ENCODE measurements at places on chromosomes 16 and 17.

DNA sequence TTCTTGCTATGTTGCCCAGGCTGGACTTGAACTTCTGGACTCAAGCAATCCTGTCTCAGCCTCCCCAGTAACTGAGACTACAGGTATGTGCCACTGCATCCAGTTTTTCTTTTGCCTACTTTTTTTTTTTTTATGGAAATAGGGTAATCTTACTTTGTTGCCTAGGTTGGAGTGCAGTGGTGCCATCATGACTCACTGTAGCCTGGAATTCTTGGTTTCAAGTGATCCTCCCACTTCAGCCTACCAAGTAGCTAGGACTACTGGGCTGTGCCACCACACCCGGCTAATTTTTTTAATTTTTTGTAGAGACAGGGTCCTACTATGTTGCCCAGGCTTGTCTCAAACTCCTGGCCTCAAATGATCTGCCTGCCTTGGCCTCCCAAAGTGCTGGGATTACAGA lies 10.0 kb downstream of the LRRC36 start:
- DNase-seq = no peak

DNA sequence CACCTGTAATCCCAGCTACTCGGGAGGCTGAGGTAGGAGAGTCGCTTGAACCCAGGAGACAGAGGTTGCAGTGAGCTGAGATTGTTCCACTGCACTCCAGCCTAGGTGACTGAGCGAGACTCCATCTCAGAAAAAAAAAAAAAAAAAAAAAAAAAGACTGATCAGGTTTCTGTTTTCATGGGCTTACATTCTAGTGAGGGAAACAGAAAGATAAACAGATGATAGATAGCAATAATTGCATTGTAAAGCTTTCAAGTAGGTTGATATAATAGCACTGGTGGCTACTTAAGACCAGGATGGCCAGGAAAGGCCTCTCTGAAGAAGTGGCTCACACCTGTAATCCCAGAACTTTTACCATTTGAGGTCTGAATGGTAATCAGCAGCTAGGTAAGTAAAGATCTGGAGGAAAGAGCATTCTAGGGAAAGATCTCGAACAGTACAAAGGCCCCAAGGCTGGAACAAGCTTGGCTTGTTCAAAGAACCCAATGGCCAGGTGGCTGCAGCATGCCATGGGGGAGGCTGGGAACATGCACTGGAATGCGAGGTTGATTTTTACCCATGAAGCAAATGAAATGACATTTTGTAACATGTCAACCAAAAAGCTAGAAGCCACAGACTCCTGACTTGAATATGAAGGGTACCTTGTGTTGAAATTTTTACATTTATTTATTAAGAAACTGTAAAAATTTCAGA lies 108.3 kb upstream of the DHX40 start:
- DNase-seq = no peak

DNA sequence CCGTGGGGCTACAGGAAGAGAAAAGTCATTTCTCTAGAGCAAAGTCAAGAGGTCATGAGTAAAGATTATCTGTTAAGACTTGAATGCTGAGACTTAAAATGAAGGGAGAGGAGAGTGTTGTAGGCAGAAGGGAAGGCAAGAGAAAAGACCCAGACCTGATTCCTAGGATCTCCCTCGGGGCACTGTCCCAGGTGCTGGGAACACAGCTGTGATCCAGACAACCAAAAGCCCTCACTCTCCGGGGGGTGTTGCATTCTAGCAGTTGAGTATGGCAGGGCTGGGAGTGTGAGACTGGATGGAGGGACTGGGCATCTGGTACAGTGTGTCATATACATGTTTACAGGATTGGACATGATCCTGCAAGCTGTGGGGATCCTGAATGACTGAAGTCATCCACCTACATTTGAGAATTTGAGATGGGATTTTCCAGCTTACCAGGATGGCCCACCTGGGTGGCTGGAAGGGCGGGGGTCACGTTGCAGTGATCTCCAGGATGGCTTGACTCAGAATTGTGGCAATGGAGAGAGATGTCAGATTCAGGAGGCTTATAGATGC lies 29.1 kb downstream of the ARSG start:
- DNase-seq = no peak

GRCh38 chr16:14629612-14629918 lies 495 bp downstream of the PARN start:
- no peak for DNase-seq

DNA sequence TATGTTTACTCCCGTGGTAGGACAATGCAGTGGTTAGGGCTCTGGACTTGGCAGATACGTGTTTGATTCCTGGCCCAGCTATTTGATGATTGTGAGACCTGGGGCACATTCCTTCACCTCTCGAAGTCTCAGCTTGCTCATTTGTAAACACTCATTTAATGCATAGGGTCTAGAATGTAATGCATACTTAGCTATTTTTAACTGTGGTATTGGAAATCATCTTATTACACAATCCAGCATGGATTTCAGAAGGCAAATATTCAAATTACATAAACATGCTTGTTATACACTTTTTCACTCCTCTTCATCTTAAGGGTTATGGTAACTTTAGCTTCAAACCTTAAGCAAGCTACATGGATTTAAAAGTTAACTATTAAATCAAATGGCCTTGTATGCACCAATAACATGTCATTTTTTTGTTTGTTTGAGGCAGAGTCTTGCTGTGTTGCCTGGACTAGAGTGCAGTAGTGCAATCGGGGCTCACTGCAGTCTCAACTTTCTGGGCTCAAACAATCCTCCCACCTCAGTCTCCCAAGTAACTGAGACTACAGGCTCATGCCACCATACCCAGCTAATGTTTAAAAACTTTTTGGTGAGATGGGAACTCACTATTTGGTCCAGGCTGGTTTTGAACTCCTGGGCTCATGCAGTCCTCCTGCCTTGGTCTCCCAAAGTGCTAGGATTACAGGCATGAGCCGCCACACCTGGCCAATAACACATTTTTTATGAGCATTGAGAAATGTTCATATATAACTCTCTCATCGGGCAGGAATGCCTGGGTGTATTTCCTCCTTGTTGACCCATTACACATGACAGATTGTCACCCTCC lies 52.5 kb downstream of the VAT1L start:
- DNase-seq = no peak

DNA sequence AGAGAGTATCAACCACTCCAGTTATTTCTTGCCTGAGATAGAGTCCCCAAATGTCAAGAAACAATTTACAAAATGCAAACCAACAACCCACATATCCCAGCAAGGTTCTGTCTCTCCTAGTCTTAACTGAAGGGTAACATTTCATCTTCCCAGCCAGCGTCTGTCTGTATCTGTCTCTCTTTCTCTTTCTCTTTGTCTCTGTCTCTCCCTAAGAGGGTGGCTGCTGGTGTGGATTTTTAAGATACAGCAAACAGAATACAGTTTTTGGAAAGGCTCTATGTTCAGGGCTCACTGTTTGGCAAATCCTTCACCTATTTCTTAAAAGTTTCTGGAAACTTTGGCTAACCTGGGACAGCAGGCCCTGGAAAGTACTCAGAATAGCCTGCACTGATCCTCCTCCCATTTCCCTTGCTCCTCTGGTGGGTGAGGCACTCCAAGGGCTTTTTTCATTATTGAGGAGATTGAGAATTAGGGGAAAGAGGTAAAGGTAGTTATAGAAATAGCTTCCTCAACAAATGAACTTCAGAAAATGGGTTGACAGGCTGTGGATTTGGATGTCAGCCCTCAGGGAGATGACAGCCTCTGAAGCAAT lies 6.2 kb downstream of the HOXB4 start:
- DNase-seq = no peak

DNA sequence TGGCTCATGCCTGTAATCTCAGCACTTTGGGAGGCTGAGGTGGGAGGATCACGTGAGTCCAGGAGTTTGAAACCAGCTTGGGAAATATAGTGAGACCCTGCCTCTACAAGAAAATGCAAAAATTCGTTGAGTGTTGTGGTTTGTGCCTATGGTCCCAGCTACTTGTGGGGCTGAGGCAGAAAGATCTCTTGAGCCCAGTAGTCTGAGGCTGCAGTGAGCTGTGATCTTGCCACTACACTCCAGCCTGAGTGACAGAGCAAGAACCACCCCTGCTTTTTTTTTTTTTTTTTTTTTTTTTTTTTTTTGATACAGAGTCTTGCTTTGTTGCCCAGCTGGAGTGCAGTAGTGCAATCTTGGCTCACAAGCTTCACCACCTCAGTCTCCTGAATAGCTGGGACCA lies 34.0 kb downstream of the ITGB3 start:
- DNase-seq = no peak

- no peak for DNase-seq
Measured at GRCh38 chr17:19304209-19304608, 58.3 kb downstream of the B9D1 start.

DNA sequence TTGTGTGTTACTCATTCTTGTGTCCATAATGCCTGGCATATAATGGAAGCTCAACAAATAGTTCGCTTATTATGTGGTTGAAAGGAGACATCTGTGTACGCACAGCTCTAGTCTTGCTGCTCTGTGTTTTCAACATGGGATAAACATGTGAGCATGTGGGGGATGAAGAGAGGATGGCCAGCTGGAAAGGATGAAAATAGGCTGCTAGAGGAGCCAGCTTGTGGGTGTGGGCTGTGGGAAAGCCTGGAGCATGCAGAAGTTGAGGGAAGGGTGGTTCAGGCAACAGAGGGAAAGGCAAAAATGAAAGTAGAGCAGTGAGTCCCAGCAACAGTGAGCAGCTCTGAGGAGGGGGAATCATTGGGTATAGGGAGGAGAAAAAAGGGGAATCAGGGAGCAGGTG lies 324.6 kb upstream of the CDH11 start:
- no peak for DNase-seq

- no peak for DNase-seq
Measured at GRCh38 chr16:61871837-61872777, 164.1 kb downstream of the CDH8 start.

DNA sequence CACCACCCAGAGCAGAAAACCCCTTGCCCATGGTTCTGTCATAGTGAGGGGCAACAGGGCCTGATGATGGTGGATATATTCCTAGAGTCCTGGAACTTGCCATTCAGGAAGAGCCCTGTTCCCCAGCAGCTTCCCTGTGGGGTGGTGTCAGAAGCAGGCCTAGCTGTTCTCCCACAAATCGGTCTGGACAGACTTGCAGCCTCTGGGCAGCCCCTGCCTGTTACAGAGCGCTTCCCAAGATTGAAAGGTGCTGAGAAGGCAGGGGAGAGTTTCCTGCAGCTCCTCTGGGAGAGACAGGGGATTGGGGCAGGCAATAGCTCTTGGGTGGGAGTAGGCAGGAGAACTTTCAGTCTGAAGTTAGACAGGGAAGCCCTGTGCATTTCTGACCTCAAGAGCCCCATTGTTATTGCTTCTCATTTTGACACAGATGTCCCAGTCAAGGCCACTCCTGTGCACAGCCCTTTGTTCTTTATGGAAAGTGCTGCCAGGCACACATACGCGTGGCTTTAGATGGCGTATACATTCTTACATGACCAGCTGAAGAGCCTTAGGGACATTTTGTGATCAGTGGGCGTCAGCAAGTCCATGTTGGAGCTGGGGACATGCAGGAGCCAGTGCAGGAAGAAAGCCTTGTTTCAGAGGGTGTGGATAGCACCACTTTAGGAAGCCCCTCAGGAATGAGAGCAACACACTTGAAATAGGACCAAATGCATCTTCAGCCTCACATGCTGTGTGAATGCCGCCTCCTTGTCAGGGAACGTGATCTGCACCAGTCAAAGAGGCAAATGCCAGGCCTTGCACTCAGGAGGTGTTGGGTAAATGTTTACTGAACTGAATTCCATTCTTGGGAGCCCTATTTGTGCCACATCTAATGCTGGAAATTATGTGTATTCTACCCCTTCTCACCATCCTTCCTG lies 67.5 kb downstream of the GNAO1 start:
- DNase-seq = no peak

DNA sequence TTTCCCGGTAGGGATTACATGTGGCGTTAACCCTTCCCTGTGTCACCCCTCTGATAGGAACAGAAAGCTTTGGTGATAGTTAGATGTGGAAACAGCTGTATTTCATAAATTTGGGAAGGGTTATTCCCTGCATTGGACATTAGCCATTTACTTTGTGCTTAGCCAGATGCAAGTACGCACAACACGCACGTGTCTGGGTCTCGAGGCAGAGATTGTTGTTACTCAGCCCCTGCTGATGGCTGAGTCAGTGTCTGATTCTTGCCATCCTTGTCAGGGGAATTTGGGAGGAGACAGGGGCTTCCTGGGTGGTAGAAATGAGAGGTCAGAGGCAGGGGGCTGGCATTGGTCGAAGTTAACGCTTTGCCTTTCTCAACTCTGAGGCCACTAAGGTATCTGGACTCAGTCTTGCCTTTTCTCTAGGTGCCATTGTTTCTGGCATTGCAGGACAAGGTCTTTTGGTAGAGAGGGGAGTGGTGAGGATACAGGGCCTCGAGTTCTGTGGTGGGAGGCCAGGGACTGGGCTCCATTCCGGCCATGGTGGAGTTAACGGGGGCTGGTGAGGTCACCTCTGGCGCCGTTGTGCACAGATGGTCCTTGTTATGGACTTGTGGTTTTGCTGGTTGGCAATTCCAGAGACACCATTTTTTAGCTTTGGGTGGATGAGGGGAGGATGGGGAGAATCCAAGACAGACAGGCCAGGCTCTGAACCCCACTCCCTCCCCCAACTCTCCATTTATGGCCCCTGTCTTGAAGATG lies 8.2 kb downstream of the MMP2 start:
- peak; percentile 69 for DNase-seq

- DNase-seq = no peak
Measured at GRCh38 chr17:39928858-39929645, 1.5 kb downstream of the LRRC3C start.

DNA sequence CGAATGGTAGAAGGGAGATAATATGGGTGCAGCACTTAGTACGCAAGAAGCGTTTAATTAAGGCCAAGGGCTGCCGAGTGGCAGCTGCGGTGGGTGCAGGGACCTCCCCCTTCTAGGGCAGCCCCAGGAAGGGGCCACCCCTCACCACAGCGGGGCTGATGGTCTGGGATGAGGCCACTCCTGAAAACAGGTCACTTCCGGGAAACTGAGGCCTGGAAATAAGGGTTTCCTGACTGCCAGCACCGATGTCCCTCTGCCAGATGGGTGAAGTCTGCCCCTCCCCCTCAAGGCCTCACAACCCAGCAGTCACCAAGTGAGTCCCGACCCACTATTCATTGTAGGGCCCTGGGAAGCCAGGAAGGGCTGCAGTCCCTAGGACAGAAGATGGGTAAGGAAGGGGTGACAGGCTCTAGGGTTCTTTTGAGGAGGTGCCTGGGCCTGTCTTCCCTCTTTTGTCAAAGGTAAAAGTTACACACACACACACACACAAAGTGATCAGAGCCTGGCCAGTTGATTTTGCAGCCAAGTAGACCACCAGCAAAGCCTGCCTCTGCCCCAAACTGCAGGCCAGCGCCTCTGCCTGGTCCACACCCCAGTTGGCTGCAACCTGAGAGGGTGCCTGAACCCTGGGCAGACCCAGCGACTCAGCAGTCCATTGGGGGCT lies 12.5 kb downstream of the SREBF1 start:
- DNase-seq = no peak

GRCh38 chr16:13300066-13300840 lies 398.9 kb downstream of the SHISA9 start:
- DNase-seq = no peak

- no peak for DNase-seq
Measured at GRCh38 chr17:63780928-63781327, 7.0 kb downstream of the DDX42 start.

GRCh38 chr16:6644916-6645315 lies 687.7 kb upstream of the RBFOX1 start:
- no peak for DNase-seq

- no peak for DNase-seq
Measured at GRCh38 chr16:9706217-9706836, 475.9 kb downstream of the GRIN2A start.
